Caki2 (cell line): ENCODE measurements at places on chromosomes 7 and 10. TPM values are rescaled to one million over a fixed set of nuclear protein-coding genes. Genes with fewer than 3 reads are reported as not detected.

Gene CFAP58
- 0.07 TPM in 1 of 2 replicates, not detected in the other for total RNA-seq

Gene PNLIPRP2
- total RNA-seq = 1.4 TPM in 1 of 2 replicates, not detected in the other

Gene PIK3CG
- total RNA-seq = not detected in 2 replicates

Gene ASAH2B
- 2.2 and 3.6 TPM in 2 replicates for total RNA-seq

Gene TEX47
- not detected in 2 replicates for total RNA-seq

Gene UNCX
- not detected in 2 replicates for total RNA-seq

Gene CAMK1D
- 11.0 and 11.7 TPM in 2 replicates for total RNA-seq

Gene NFE2L3
- total RNA-seq = 88.0 and 99.4 TPM in 2 replicates

Gene PHYHIPL
- total RNA-seq = 2.2 TPM in 1 of 2 replicates, not detected in the other

Gene SAMD9L
- total RNA-seq = 0.17 and 1.0 TPM in 2 replicates

Gene SLC39A12
- total RNA-seq = not detected in 2 replicates

Gene CCZ1B
- total RNA-seq = 35.7 and 86.9 TPM in 2 replicates

Gene NAT16
- total RNA-seq = not detected in 2 replicates

Gene NPSR1
- total RNA-seq = not detected in 2 replicates

Gene FEZF1
- not detected in 2 replicates for total RNA-seq

Gene CYP3A4
- total RNA-seq = not detected in 2 replicates

Gene EPO
- total RNA-seq = not detected in 2 replicates

Gene DPP6
- total RNA-seq = not detected in 2 replicates

Gene OR13A1
- total RNA-seq = not detected in 2 replicates

Gene ANAPC16
- 279 and 280 TPM in 2 replicates for total RNA-seq

Gene CHN2
- total RNA-seq = not detected in 2 replicates

Gene MRM2
- 54.2 and 57.1 TPM in 2 replicates for total RNA-seq

Gene CACNB2
- total RNA-seq = not detected in 2 replicates

Gene MMD2
- not detected in 2 replicates for total RNA-seq

Gene CALCR
- 0.14 and 0.57 TPM in 2 replicates for total RNA-seq

Gene HOXA2
- 0.30 TPM in 1 of 2 replicates, not detected in the other for total RNA-seq

Gene FGL2
- not detected in 2 replicates for total RNA-seq

Gene TSPAN14
- 57.1 and 92.5 TPM in 2 replicates for total RNA-seq

Gene OPN4
- total RNA-seq = 0.17 TPM in 1 of 2 replicates, not detected in the other

Gene SFMBT2
- 0.24 and 8.1 TPM in 2 replicates for total RNA-seq

Gene GDF2
- total RNA-seq = not detected in 2 replicates

Gene CLRN3
- total RNA-seq = not detected in 2 replicates

Gene LRGUK
- not detected in 2 replicates for total RNA-seq

Gene UBTD1
- 13.0 and 23.3 TPM in 2 replicates for total RNA-seq

Gene RARRES2
- 2.7 and 10.6 TPM in 2 replicates for total RNA-seq

Gene FBXL13
- 0.34 TPM in 1 of 2 replicates, not detected in the other for total RNA-seq

Gene DYDC1
- not detected in 2 replicates for total RNA-seq

Gene HTR5A
- total RNA-seq = not detected in 2 replicates

Gene BBS9
- total RNA-seq = 13.4 and 14.3 TPM in 2 replicates

Gene RPEL1
- total RNA-seq = not detected in 2 replicates

Gene SLC35G1
- total RNA-seq = 0.49 and 1.3 TPM in 2 replicates

Gene CHAT
- not detected in 2 replicates for total RNA-seq

Gene PCLO
- total RNA-seq = 0.88 and 2.0 TPM in 2 replicates

Gene SRRM3
- total RNA-seq = 1.1 and 1.3 TPM in 2 replicates

Gene BTBD16
- 0.14 and 0.88 TPM in 2 replicates for total RNA-seq

Gene CFAP69
- 0.14 and 0.68 TPM in 2 replicates for total RNA-seq

Gene PTEN
- total RNA-seq = 26.4 and 45.6 TPM in 2 replicates

Gene PLXDC2
- total RNA-seq = 4.7 and 7.4 TPM in 2 replicates

Gene GPR26
- total RNA-seq = not detected in 2 replicates

Gene LRMDA
- 18.7 and 20.3 TPM in 2 replicates for total RNA-seq

Gene PRR15
- 4.2 and 12.7 TPM in 2 replicates for total RNA-seq

Gene GHRHR
- total RNA-seq = not detected in 2 replicates

Gene PLAC9
- not detected in 2 replicates for total RNA-seq

Gene REPIN1
- 86.1 and 89.8 TPM in 2 replicates for total RNA-seq

Gene NXPH1
- total RNA-seq = 0.14 TPM in 1 of 2 replicates, not detected in the other

Gene NEUROD6
- not detected in 2 replicates for total RNA-seq

Gene CEP55
- total RNA-seq = 44.4 and 58.9 TPM in 2 replicates
